ENCODE measurements at places on chromosomes 4 and X. TPM values are rescaled to one million over a fixed set of nuclear protein-coding genes. Genes with fewer than 3 reads are reported as not detected.
A peak's percentile ranks its signal among the peaks of the same experiment; 100 is the strongest.

HGFAC gene
- 0.75 TPM for total RNA-seq

SETD7 gene
- total RNA-seq: 23.1 TPM

DNA sequence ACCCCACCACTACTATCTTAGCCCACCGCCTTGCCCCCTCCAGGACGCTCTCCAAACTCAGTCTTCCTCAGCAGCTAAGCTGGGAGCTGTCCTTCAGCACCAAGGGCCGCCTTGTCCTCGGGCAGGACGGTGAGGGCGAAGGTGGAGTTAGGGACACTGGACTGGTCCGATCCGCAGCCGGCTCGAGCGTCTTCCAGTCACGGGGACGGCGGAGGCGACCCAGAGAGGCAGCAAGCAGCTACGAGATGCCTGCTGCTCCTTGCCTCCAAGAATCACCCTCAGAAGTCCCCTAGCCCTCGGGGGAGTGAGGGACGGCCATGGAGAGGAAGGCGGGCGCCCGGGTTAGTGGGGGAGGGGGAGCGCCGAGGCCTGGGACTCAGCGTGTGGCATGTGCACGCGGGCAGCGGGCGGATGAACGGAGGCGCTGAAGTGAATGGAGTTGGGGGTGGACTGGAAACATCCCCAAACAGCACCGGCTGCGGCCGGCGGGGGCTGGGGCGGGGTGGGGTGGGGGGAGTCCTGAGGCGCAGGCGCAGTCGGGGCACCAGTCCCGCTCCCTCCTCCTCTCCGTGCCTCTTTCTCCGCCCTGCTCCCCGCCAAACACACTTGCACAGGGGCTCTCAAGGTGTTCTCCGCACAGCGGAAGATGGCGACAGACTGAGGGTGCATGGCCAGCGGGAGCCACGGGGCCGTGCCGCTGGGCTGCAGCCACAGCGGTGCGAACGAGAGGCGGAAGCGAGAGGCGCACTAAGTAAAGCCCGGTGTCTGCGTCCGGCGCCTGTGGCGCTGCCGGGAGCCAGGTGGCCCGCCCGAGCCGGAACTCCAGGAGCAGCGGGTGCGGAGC lies at the start of gene NALF2:
Gene NALF2 (plus strand): TSS at position 545 of the 844 bp plus-strand sequence. CDS start 957 bp downstream, outside the sequence.
- peaks cover 12% of the 10 kb centered on the region for H3K27me3 ChIP-seq
- no peak within 1 kb of the TSS for H3K27ac ChIP-seq
- peak within 1 kb of the TSS; percentile 22 for H3K4me3 ChIP-seq
- DNase-seq: no peak
- no peaks in the 10 kb centered on the region for H3K36me3 ChIP-seq

DNA sequence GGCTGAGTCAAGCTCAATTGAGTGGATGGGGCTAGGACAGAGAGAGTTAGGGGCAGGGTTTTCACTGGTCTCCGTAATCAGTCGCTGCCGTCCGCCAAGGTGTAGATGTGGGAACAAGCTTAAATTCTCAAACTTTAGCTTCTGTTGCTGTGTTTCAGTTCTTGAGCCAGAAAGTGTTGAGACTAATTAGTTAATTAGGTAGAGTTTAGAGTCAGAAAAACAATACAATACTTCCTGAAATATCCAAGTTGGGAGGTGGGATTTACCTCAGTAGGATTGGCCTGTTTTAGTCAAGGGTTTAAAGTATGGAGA lies 1.1 kb upstream of the UBE2D3 start:
- H3K36me3 ChIP-seq: peaks cover 15% of the 10 kb centered on the region
- H3K4me1 ChIP-seq: peaks cover 9% of the 10 kb centered on the region
- no peaks in the 10 kb centered on the region for H3K27me3 ChIP-seq
- peak overlapping the region; percentile 99 for H3K27ac ChIP-seq
